ENCODE measurements at places on chromosomes 7 and 10.

DNA sequence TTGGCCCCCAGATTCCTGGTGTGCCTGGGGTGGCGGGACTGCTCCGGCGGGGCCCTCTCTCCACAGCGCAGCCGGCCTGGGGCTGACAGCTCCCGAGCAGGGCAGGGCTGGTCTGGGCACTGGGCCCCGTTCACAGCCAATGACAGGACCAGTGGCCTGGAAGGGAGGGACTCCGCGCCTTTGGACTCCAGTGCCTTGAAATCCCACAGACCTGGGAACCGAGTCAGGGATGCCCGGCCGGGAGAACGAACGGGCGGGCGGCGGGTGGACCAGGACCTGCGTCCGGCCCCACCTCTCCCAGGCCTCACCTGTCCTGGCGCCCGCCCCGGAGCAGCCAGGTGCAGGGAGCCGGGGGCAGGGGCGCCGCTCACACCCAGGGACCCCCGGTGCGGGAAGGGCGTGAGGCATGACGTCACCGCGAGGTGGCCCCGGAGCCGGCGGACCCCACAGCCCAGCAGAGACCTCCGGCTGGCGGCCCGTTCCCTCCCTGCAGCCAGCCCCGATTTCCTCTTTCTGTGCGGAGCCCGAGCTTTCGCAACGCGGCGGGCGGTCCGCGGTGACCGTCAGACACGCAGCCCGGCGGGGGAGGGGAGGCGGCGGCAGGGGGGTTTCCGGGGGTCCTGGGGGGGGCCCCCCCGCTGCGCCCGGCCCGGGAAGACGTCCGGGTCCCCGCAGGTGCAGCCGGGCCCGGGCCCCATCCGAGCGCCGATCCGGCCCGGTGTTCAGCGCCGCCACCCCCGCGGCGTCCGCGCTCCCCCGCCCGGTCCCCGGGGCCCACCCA lies 743 bp downstream of the ADAP1 start:
- no peak for DNase-seq

DNA sequence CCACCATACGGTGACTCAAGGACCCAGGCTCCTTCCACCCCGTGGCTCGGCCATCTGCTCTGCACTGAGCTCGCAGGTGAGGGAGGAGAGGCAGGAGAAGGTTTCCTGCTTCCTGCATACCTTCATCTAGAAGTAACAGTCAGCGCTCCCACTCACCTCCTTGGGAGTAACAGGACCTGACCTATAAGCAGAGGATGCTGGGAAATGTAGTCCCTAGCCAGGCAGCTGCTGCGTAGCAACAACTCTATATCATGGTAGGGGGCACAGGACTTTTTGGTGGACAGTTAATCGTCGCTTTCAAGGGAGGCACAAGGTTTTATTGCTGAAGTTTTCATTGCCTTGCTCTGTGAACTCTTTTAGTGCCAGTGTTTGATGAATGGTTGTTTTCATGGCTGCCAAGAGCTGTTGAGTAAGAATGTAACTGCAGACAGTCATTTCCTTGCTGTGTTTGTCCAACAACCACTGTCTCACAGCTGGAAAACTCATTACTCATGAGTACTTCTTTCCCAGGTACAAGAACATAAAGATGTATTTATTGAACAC lies 10.2 kb upstream of the ZFYVE27 start:
- DNase-seq: no peak

GRCh38 chr10:64113792-64114191 lies 592.6 kb downstream of the REEP3 start:
- DNase-seq: no peak

GRCh38 chr7:24725554-24726241 lies 31.6 kb downstream of the GSDME start:
- no peak for DNase-seq

DNA sequence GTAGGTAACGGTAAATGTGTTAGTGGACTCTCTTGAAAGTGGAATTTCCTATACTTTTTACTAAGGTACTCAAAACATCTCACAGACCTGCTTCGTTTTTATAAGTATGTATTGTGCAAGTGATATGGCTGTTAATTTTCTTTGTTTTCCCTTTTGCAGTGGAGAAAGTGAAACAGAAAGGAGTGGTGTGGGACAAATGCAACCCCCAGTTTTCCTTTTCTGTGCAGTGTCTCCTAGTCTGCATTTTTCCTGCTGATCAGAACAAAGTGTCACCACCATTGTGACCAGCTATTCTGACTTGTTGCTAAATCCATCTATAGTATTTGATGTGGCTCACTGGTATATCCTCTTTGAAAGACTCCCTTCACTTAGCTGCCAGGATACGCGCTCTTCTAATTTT lies 410.0 kb downstream of the EXOC4 start:
- no peak for DNase-seq

DNA sequence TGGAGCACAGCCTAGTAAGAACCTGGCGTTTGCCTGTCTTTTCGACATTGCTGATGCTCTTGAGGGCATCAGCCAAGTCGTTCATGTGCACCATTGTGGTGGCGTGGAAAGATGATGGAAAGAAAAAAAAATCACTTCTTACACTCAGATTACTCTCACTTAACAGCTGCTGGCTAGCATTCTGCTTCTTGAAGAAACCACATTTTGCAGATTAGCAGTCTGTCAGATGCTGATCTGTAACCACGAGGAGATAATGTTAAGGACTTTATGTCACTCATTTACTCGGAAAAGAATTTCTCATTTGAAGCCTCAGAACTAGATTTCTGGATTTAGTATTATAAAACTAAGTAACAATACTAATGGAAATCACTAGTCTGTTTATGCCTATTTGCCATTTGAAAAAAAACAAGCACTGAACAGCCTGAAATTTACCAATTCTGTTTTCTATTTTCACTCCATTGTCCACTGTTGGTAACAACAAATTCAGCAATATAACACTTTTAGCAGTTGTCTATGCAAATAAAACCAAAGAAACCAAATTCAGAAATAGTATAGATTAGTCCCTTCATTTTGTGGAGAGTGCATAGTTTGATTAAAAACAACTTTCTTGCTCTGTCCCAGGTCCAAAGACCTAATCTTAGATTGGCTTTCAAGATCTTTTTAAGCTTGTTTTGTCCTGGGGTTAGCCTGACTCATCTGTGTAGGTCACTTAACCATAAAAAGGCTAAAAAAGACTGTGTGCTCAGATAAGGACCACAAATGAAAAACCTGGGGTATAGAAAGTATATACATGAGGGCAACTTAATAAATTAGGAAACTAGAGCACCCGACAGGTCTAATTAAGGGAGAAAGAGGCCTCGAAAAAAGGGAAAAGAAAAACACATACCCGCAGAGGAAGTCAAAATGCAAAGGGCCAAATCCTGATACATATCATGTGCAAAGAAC lies 67.5 kb downstream of the NT5C2 start:
- DNase-seq: no peak

GRCh38 chr10:10797513-10797912 lies 220.2 kb upstream of the CELF2 start:
- no peak for DNase-seq

DNA sequence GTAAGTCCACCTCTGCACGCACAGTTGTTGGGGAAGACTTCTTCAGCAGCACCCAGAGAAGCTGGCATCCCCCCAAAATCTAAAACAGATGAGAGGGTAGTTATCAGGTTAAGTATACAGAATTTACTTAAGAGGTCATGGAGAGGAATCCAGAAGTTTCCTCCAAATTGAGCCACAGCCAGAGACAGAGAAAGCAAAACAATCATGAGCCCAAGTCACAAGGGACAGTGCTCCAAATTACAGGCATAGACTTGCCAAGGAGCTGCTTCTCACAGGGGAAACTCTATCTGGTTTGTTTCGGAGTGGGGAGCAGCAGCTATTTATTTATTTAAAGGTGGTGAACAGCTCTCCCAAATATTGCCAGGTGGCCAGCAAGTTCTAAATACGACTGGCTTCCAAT lies 308.4 kb downstream of the SKIDA1 start:
- no peak for DNase-seq

GRCh38 chr10:6120691-6121090 lies 31.9 kb downstream of the RBM17 start:
- no peak for DNase-seq

GRCh38 chr7:7848246-7848645 lies 120.3 kb upstream of the GLCCI1 start:
- DNase-seq: no peak
